ENCODE measurements at places on chromosomes 5 and 9.

- H3K4me1 ChIP-seq: peaks cover 7% of the 10 kb centered on the region
- H3K27me3 ChIP-seq: no peaks in the 10 kb centered on the region
- no peak overlapping the region for H3K27ac ChIP-seq
- no peaks in the 10 kb centered on the region for H3K36me3 ChIP-seq
These were observed 53.8 kb upstream of the CLINT1 start for GRCh38 chr5:157912621-157913325.

GRCh38 chr9:131677444-131678180, 62.3 kb downstream of the RAPGEF1 start:
- H3K4me3 ChIP-seq: no peak overlapping the region
- H3K27ac ChIP-seq: peak overlapping the region; percentile 60
- H3K4me1 ChIP-seq: peaks cover 27% of the 10 kb centered on the region

GRCh38 chr5:169746147-169746694, 109.1 kb downstream of the DOCK2 start:
- no peaks in the 10 kb centered on the region for H3K36me3 ChIP-seq
- no peaks in the 10 kb centered on the region for H3K27me3 ChIP-seq
- H3K4me3 ChIP-seq: no peak overlapping the region
- DNase-seq: peak; percentile 88

- H3K27ac ChIP-seq: no peak overlapping the region
- H3K4me3 ChIP-seq: no peak overlapping the region
- no peaks in the 10 kb centered on the region for H3K36me3 ChIP-seq
- H3K4me1 ChIP-seq: no peaks in the 10 kb centered on the region
- DNase-seq: no peak
These were observed 833 bp upstream of the MROH2B start for GRCh38 chr5:41071975-41072374.

- no peak overlapping the region for H3K27ac ChIP-seq
- no peak for DNase-seq
- H3K27me3 ChIP-seq: no peaks in the 10 kb centered on the region
- no peak overlapping the region for H3K4me3 ChIP-seq
These were observed 299.0 kb downstream of the PRELID2 start for GRCh38 chr5:145536133-145536532.

Measured in mesendoderm (in vitro differentiated cells).